ENCODE measurements at places on chromosomes 4 and X. TPM values are rescaled to one million over a fixed set of nuclear protein-coding genes. Genes with fewer than 3 reads are reported as not detected.

GRCh38 chrX:964831-965416 lies 247.5 kb downstream of the CRLF2 start:
- DNase-seq, result no peak
- H3K36me3 ChIP-seq, result no peaks in the 10 kb centered on the region
- H3K27ac ChIP-seq, result no peak overlapping the region
- H3K27me3 ChIP-seq, result no peaks in the 10 kb centered on the region

DNA sequence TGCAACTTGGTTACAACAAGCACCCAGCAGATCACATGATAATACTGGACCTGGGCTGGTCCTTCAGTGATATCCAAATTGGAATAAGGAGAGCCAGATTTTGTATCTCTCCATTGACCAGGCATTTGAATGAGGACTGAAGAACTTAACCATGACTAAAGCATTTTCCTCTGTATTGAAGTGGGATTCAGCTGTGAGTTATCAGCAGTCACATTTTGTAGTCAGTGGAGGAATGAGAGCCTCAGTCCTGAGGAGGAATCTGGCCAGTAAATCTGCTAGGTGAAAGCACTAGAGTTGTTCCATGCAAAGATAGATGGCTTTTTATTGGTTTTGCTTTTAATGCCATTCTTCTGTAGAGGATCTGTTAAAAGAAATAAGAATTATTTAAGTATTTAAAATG lies 1506.0 kb downstream of the PCDH7 start:
- H3K4me3 ChIP-seq, result no peak overlapping the region
- DNase-seq, result no peak
- H3K27me3 ChIP-seq, result no peaks in the 10 kb centered on the region

GRCh38 chr4:16687011-16687410 lies 211.4 kb downstream of the LDB2 start:
- no peak for DNase-seq
- H3K36me3 ChIP-seq, result no peaks in the 10 kb centered on the region
- no peak overlapping the region for H3K27ac ChIP-seq
- H3K27me3 ChIP-seq, result no peaks in the 10 kb centered on the region
- H3K4me1 ChIP-seq, result peaks cover 24% of the 10 kb centered on the region

GRCh38 chr4:148923881-148924280 lies 481.7 kb upstream of the NR3C2 start:
- H3K36me3 ChIP-seq, result no peaks in the 10 kb centered on the region
- no peak for DNase-seq
- H3K27ac ChIP-seq, result no peak overlapping the region
- H3K4me3 ChIP-seq, result no peak overlapping the region
- H3K27me3 ChIP-seq, result no peaks in the 10 kb centered on the region

Gene ODAPH
- not detected for total RNA-seq

Gene GPRASP2
- 12.8 TPM for total RNA-seq
